Dermis lymphatic vessel endothelial cell (primary cell): ENCODE measurements at places on chromosomes 6 and 20. TPM values are rescaled to one million over a fixed set of nuclear protein-coding genes. Genes with fewer than 3 reads are reported as not detected.

The RPS6KA2 gene
- 242 and 244 TPM in 2 replicates for total RNA-seq

The FAM83B gene
- total RNA-seq: not detected in 2 replicates

The TMEM63B gene
- 11.3 and 18.0 TPM in 2 replicates for total RNA-seq

The HTR1E gene
- not detected in 2 replicates for total RNA-seq

The HLA-DQB1 gene
- 0.09 TPM in 1 of 2 replicates, not detected in the other for total RNA-seq

The BTN1A1 gene
- total RNA-seq: not detected in 2 replicates

The TRDN gene
- total RNA-seq: not detected in 2 replicates

The CCN6 gene
- not detected in 2 replicates for total RNA-seq

The EDN3 gene
- not detected in 2 replicates for total RNA-seq

The RSPO4 gene
- total RNA-seq: not detected in 2 replicates

The FOXQ1 gene
- not detected in 2 replicates for total RNA-seq

The SLC32A1 gene
- total RNA-seq: not detected in 2 replicates

The PRKN gene
- 1.1 and 3.1 TPM in 2 replicates for total RNA-seq

The BHLHE23 gene
- not detected in 2 replicates for total RNA-seq

The BPIFB4 gene
- total RNA-seq: not detected in 2 replicates

The KCNB1 gene
- total RNA-seq: not detected in 2 replicates

The HLA-DMB gene
- total RNA-seq: 0.22 and 0.34 TPM in 2 replicates

The LAMA2 gene
- 0.09 and 0.11 TPM in 2 replicates for total RNA-seq

The KCNK16 gene
- not detected in 2 replicates for total RNA-seq

The LAMA4 gene
- 525 and 536 TPM in 2 replicates for total RNA-seq

The UST gene
- total RNA-seq: 0.09 and 0.65 TPM in 2 replicates

The CARMIL1 gene
- 0.33 and 4.0 TPM in 2 replicates for total RNA-seq

The RAET1E gene
- total RNA-seq: not detected in 2 replicates

The CBLN4 gene
- not detected in 2 replicates for total RNA-seq

The HRH3 gene
- not detected in 2 replicates for total RNA-seq

The FRK gene
- 0.11 and 0.26 TPM in 2 replicates for total RNA-seq

The CHMP4B gene
- total RNA-seq: 32.7 and 39.9 TPM in 2 replicates

The MTFR2 gene
- total RNA-seq: 0.54 and 1.1 TPM in 2 replicates

The WFDC2 gene
- total RNA-seq: not detected in 2 replicates

The TXLNB gene
- 0.65 and 0.95 TPM in 2 replicates for total RNA-seq

The POM121L2 gene
- not detected in 2 replicates for total RNA-seq

The C6orf15 gene
- not detected in 2 replicates for total RNA-seq

The ADGRG6 gene
- 0.69 and 1.8 TPM in 2 replicates for total RNA-seq

The MDFI gene
- total RNA-seq: 27.0 and 51.8 TPM in 2 replicates

The GPLD1 gene
- total RNA-seq: 0.22 and 0.43 TPM in 2 replicates

The ENPP1 gene
- 0.43 and 0.54 TPM in 2 replicates for total RNA-seq

The ZNF391 gene
- total RNA-seq: 0.26 and 0.33 TPM in 2 replicates

The RHAG gene
- total RNA-seq: 0.09 and 0.11 TPM in 2 replicates

The PPP1R14C gene
- total RNA-seq: not detected in 2 replicates

The B3GAT2 gene
- under 0.01 TPM in 1 of 2 replicates, not detected in the other for total RNA-seq

The SLC26A8 gene
- not detected in 2 replicates for total RNA-seq

The CST7 gene
- total RNA-seq: not detected in 2 replicates

The MAS1 gene
- not detected in 2 replicates for total RNA-seq

The RBPJL gene
- not detected in 2 replicates for total RNA-seq

The ARMC2 gene
- total RNA-seq: 0.33 and 1.7 TPM in 2 replicates

The DYNLT2 gene
- total RNA-seq: 0.86 and 1.2 TPM in 2 replicates

The GRM1 gene
- total RNA-seq: under 0.01 and 0.09 TPM in 2 replicates

The PTK6 gene
- total RNA-seq: under 0.01 TPM in 1 of 2 replicates, not detected in the other

The CHRNA4 gene
- total RNA-seq: 0.09 TPM in 1 of 2 replicates, not detected in the other
